NCI-H1417 (cell line): ENCODE measurements at places on chromosomes 5 and 9.

GRCh38 chr5:77877516-77878355, 101.6 kb upstream of the TBCA start:
- DNase-seq: no peak

GRCh38 chr5:160774666-160775315, 77.2 kb downstream of the ATP10B start:
- DNase-seq: no peak

DNA sequence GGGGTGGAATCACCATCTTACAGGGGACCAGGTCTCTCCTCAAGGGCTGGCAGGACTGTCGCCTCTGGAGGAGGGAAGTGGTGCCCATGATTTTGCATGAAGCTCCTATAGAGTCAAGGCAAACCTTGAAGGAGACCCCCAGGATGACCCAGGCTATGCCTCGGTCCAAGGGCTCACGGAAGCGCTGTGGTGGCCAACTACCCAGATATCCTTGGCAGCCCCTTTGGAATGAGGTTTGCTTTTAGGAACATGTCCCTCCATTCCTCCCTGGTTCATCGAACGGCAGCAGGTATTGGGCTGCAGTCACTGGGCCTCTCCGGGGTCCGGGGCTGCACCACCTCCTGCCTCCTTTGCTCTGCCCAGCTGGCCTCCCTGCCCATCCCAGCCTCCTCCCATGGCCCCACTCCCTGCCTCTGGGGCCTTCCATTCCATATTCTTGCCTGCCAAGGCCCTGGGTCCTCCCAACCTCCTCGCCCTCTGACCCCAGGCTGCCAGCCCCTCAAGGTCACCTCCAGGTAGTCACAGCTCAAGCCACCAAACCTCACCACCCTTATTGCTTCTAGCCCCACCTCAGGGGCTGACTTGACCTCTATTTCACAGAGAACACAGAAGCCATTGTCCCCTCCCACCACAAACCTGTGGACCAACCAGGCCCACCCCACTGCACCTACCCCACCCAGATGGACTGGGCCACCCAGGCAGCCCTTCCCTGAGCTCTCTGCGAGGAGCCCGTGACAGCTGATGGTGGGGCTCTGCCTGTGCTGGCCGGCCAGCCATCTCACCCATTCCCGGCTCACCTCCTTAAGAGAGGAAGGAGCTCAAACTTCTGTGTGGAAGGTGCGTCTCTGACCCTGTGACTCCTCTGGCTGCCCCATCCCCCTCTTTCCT, 3.6 kb upstream of the IL3 start:
- DNase-seq: no peak

GRCh38 chr5:109121225-109121624, 288.5 kb downstream of the PJA2 start:
- DNase-seq: no peak

DNA sequence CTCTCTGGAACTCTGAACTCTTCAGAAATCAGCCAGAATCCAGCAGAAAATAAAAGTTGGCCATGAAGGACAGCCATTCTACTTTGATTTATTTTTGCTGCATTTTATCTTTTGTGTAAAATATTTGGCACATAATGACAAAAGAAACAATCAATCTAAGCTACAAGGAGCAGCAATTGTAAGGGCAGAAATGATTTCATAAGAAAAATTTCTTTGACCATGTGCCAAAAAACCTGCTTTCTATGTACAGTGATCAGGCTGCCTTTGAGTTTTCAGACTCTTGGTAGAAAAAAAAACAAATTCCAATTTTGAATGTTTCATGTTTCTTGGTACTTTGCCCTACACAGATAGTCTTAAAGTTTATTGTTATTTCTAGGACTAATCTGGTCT, 69.8 kb upstream of the SLC1A3 start:
- no peak for DNase-seq

- peak; percentile 24 for DNase-seq
These were observed 64.3 kb downstream of the GOLM1 start for GRCh38 chr9:86034863-86035734.

DNA sequence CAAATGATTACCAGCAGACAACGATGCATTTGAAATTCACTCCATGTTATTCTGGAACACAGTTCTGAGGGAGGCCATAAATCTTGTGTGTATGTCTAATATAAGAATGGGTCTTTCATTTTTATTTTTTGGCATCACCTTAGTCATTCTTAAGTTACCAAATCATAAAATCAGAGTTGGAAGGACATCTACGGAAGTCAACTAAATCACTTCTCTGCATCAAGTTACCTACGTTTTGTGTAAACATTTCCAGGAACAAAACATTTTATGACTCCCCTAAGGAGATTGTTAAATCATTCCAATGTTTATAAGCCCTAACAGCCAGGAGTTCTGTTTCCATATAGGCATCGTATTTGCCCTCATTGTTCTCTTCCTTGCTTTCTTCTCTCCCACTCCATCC, 378.2 kb downstream of the FAM170A start:
- DNase-seq: no peak

DNA sequence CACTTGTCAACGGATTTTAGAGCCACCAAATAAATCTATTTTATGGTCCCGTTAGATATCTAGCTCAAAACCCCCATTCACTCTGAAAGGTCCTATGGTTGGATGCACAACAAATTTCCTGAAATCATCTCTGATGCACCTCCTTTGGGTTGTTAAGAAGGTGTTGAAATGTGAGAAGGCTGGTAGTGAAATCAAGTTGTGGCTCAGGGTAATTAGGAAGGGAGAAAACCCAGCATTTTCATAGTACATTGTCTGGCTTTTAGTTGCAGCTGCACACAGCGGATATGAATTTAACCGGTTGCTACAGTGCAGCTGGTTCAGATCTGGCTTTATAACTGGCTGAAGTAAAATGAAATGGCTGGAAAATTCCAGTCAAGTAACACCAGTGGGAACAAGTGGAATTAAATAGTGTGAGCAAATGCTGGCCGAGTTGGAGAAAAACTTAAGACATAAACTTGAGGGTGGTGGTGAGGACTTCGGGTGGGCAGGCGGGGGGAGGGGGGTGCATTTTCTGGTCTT, 17.6 kb downstream of the RGMB start:
- no peak for DNase-seq

DNA sequence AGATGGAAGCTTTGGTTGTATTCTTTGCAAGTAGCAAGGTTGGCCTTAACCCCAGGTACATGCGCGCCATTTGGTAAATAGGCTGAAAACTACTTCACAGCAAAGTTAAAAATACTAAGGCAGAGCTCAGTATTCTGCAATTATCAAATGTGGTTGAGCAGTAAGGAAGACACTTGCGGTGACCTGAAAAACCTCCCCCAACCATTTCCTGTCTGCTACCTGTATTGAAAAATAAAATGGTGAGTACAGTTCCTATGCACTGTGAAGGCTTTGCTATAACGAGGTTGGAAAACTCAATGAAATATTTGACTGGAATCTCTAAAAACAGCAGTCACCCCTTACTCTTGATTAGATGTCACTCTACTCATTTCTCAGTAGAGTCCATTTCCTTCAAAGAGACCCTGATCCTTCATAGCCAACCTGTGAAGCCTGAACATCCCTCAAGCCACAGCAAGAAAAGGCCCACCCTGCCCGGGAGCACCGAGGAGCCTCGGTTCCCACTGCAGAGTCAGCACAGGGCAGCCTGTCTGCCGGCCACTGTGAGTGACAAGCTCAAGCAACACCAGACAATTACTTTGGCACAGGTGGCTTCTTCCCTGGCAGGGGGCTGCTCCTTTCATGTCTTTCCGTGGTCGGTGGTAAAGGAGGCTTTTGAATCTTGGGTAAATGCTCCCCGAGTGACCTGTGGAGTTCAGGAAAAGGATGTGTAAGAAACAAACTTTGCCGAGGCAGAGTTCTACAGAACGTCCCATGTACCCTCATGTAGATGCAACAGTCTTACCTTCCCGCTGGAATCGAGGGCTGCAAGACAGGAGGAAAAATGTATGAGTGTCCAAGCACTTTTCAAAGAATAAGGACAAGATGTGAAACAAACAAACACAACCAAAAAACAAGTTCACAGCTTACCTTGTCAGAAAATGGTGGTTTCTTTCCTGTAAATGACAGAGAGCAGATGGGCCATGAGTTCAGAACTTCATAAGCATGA, 29.6 kb downstream of the C5orf58 start:
- no peak for DNase-seq

GRCh38 chr9:135962696-135963307, 1.6 kb upstream of the UBAC1 start:
- DNase-seq: no peak

- no peak for DNase-seq
These were observed 576.9 kb downstream of the BNC2 start for GRCh38 chr9:16293610-16294009.

DNA sequence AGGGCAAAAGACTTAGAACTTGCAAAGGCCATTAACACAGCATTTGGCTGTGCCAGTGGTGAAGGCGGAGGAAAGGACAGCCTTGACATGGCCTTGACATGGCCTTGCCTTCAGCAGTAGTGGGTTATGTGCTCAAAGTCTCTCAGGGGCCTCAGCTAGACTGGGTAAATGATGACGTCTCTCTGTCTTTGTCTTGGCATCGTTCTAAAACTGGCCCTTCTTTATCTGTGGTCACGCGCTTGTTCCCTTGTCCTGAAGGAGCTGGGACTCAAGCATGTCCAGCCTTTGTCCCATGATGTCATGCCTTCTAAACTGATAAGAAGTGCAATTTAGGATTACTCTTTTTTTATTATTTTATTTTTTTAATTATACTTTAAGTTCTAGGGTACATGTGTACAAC, 88.7 kb upstream of the ATP10B start:
- DNase-seq: no peak

- peak; percentile 96 for DNase-seq
These were observed 45.5 kb upstream of the SLC2A8 start for GRCh38 chr9:127351182-127352166.

DNA sequence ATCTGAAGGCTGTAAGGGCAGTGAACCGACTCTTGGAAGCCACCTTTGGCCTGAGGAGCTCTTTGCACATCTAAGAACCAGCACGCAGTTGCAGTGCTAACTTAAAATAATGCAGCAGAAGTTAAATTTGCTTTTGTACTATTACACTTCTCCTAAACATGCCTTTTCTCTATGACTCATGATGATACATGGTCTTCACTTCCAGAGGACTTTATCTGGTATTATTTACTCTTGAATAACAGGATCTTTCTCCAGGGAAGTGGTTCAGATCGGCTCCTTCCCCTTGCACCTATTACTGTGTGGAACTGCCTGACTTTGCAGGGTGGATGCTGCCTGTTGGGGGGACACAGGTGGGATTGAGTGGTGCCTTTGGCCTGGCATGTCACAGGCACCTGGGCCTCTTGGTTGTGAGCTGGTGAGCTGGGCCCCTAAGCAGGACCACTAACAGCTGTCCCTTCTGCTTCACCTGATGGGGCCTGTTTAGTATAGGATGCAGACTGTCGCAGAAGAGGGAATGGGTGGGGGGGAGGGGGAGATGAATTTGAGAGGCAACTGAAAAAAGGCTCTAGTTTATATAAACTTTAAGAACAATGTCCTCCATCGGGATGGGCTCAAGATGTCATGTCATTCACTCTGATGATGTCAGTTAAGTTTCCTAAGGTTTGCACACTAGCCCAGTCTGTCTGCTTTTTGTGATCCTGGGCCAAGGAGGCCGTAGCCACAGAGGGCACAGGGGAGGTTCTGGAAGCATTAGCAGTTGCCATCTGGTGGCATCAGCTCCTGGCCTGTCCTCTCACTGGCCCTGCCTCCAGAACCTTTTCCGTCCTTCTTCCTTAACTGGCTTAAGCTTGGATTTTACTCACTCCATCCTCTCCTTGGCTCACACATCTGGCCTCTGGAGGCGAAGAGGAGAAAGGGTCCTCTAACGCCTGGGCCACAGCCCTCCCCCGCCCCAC, 33.9 kb upstream of the GABBR2 start:
- no peak for DNase-seq

DNA sequence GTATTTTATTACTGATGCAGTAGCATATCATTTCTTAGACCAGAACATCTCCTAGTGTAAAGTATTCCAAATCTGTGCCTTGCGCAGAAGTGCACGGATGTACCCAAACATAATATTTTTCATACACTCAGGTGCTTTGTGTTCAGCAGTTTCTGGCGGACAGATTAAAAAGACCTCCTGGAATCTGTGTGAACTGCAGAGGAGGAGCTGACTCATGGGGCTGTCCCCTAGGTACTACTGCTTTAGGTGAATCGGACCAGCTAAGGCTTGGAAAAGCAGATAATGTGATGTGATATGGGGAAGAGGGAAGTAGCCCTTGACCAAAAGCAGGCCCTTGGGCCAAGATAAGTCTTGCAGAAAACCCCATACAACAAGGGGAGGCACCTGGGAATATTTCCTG, 310.1 kb downstream of the PLK2 start:
- DNase-seq: no peak

GRCh38 chr9:106866243-106866642, 3.3 kb downstream of the ZNF462 start:
- peak; percentile 43 for DNase-seq

GRCh38 chr5:160657068-160657507, 194.9 kb downstream of the ATP10B start:
- DNase-seq: no peak

DNA sequence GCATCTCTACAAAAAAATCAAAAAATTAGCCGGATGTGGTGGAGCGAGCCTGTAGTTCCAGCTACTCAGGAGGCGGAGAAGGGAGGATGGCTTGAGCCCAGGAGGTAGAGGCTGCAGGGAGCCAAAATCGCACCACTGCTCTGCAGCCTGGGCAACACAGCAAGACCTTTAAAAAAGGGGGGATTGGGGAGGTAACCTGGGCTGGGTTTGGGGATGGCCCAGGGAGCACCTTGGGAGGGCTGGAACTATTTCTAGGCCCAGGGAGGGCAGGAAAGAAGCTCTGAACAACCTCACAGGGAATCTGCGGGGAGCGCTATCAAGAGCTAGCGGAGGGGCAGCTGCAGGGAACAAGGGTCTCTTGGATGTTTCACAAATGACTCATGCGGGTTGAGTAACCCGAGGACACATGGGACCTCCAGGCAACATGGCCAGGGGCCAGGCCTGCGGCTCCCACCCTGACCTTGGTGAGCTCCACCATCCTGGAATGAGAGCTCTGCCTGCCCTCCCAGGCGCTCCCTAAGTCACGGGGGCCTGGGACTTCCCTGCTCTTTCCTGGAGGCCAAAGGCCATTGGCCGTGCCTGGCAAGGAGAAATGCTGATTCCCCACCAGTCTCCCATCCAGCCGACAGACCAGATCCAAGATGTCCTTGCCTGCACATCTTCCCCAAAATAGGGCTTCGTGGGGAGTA, 23.4 kb downstream of the SARDH start:
- DNase-seq: no peak

- no peak for DNase-seq
These were observed 108.2 kb upstream of the SPATA31D4 start for GRCh38 chr9:81819859-81820546.

DNA sequence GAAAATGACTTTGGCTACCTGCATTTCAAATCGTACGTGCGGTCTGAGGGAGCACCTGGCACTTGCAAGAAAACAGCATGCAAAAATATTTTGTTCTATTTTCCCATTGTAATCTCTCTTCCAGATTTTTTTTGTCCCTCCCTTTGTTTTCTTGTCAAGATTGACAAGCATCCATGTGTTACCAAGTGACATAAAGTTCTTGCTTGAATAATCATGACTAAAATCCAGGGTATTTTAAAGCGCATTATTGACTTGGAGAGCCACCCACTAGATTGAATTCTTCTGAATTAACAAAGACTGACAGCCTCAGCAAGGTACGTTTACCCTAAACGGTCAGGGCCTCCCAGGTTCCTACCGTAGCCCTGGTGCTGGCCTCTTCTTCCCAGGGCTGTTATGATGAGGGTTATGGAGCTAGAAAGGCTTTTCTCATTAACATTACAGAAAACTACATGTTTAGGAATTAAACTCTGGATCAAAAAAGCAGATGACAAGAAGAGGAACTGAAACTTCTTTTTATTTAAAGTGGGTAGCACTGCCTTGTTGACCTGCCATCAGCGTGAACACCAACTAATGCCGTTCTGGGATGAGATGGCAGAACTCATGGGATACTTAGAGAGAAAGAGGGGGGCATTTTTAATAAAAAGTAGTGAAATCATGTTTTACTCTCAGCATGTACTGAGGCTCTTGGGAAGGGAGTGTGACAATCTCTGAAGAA, 297.0 kb downstream of the EFNA5 start:
- DNase-seq: no peak
